ENCODE measurements at places on chromosomes 16 and 17. TPM values are rescaled to one million over a fixed set of nuclear protein-coding genes. Genes with fewer than 3 reads are reported as not detected.

- peak; percentile 90 for DNase-seq
Measured at GRCh38 chr16:67883872-67884261, 818 bp upstream of the NRN1L start.

DNA sequence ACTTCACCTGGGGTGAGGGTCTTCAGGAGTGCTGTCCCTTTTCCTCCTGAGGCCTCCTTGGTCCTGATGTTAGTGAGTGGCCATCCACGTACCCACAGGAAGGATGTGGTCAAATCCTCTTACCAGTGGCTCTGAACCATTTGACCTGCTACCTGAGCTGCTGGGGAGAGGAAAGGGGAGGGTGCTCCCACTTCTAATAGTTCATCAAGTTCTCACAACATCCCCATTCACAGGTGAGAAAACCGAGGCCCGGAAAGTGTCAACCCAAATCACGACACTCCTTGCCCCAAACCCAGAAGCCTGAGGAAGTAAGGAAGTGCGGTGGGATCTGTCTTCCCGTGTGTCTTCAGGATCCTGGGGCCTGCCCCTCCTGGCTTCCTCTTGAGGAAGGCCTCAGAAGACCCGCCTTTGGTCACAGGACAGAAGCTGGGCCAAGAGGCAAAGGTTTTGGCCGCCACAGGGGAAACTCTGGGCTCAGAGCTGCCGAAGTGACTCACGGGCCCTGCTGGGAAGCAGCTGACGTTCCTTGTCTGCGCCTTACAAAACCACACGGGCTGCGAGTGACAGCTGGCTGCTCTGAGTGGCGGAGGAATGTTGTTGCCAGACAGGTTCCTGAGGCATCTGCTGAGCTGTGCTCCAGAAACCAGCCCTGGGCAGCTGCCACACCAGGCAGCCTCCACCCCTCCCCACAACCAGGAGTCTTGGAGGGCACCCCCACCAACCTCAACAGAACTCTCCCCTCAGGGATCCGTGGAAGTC lies 13.9 kb upstream of the KIFC3 start:
- DNase-seq = peak; percentile 79

SOST gene
- total RNA-seq = not detected

- DNase-seq = no peak
Measured at GRCh38 chr16:11530171-11530940, 56.4 kb downstream of the LITAF start.

HOXB5 gene
- total RNA-seq = not detected

GRCh38 chr17:17568772-17569195 lies 22.7 kb downstream of the PEMT start:
- DNase-seq = peak; percentile 88

GRCh38 chr16:29702269-29702668 lies 23.3 kb downstream of the QPRT start:
- no peak for DNase-seq

GAA gene
- total RNA-seq = 98.1 TPM

- DNase-seq = no peak
Measured at GRCh38 chr17:1362065-1362848, 37.8 kb downstream of the YWHAE start.

GRCh38 chr17:71613996-71614395 lies 506.8 kb upstream of the SOX9 start:
- no peak for DNase-seq

DNA sequence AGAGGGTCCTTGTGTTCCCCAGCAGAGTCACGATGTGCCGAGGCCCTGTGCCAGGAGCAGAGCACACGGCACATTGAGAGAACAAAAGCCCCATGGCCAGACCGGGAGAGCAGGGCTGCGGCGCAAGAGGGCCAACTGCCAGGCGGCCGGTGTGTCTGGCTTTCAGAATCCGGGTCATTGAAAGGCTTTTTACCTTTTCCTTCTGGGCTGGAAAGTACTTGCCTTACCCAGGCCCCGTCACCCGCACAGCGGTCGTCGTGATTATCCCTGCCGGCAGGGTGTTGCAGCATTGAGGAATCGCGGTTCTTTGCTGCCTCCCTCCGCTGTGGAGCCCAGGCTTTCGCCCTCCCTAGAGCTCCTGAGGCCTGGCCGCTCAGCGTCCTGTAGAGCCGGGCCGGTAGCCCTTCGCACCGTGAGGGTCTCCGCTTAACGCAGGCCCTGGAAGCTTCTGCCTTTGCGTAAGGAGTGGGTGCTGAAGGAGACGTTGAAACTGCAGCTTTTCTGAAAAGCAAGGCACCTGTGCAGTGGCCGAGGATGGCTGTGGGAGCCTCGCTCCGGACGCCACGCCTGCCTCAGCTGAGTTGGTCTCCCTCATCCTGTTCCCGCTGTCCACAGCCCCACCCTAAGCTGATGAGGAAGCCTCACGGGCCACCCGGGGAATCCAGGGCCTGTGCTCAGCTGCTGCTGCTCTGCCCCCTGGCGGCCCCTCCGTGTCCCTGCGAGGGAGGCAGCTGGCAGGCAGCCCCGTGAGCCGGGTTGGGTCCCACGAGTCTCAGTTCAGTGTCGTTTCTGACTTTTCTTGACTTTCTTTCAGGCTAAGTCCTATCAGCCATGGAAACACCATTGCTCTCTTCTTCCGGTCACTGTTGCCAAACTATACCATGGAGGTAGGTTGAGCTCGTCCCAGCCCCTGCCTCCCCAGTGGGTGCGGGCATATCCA lies 8.6 kb upstream of the MC1R start:
- DNase-seq = peak; percentile 91

USP31 gene
- total RNA-seq = 17.9 TPM

GRIN2A gene
- total RNA-seq = 5.1 TPM

DNA sequence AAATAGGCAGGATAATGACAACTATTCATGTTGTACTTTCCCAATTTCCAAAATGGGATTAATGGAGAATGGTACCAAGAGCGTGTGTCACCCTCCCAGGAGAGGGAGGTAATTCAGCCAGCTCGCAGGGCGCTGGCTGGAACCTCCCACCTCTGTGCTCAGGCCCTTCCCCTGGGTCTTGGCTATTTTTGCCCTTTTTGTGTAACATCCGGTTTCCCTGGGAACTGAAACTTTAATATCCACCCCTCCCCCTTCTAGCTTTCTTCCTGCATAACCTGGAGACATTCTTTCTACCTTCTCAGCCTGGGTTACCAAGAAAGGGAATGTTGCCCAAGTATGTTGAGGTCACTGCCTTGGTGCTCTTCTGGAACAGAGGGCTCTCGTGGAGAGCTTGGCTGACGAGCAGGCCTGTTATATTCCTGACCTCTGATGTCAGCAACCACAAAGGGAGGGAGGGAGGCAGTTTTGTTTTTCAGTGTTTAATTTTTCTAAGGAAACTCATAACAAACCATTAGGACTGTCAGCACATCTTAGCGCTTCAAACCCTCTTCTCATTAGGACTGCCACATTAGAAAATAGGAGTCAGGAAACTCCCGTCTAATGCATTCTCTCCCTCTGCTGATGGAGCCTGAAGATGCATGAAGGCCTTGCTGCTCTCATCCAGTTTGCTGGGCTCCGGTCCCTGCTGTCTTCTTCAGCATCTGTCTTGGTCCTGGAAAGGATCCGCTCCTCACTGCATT lies 25.6 kb downstream of the ITGB3 start:
- DNase-seq = peak; percentile 49

DNA sequence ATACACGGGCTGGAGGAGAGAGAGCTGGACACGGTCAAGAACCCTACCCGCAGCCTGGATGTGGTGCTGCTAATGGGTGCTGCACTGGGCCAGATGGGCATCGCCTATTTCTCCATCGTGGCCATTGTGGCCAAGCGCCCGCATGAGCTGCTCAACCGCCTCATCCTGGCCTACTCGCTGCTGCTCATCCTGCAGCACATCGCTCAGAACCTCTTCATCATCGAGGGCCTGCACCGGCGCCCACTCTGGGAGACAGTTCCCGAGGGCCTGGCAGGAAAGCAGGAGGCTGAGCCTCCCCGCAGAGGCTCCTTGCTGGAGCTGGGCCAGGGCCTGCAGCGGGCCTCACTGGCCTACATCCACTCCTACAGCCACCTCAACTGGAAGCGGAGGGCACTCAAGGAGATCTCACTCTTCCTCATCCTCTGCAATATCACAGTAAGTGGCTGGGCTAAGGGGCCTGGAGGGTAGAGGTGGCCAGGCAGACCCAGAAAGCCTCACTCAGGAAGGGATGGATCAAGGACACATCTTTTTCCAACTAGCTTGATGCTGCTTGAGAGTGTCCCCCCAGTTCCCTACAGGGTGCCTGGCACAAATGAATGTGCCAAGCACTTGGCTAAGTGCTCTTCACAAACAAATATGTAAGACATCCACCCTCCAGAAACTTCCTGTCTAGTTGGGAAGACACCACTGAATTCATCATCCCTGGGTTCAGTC lies 11.5 kb downstream of the OTOP3 start:
- DNase-seq = no peak

DNA sequence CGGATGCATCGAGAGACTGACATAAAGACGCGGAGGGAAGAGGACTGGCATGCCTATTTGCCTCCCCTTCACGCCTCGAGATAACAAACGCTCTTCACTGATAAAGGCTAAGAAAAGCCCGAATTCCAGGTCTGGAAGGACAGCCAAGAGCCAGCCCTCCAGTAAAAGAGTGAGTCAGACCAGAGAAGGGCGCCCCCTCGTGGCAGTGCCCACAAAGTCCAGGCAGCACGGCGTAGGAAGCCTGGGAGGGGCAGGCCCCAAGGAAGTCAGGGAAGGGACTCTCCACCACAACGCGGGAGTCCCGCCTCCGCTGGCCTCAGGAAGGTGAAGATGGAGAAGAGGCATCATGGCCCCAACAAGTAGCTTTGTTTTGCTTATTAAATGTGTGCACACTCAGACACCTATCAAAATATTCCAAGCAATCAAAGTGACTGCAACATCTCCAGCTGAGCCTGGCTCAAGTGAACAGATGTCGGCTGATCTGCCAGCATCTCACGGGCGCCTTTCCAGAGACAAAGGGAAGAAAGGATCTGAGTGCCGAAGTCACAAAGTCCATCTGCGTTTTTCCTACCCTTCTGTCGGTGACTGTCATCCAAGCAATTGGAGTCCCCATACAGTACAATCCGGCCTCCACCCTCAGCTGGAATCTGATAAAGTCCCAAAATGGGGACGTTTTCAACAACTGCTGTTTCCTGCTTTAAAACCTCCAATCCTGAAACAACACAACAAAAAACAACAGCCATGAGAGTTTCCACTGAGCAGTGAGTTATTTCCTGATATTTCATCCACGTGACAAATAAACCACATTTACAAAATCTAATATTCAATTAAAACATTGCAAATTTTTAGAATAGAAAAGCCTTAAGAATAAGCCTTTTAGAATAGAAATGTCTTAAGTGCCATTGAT lies 20.4 kb upstream of the SLC38A8 start:
- DNase-seq = peak; percentile 92

RDM1 gene
- 3.9 TPM for total RNA-seq
